ENCODE measurements at places on chromosomes 3 and 15. TPM values are rescaled to one million over a fixed set of nuclear protein-coding genes. Genes with fewer than 3 reads are reported as not detected.

GRCh38 chr3:145118303-145118702 is 1042.7 kb downstream of the PLOD2 start:
- DNase-seq = no peak

DNA sequence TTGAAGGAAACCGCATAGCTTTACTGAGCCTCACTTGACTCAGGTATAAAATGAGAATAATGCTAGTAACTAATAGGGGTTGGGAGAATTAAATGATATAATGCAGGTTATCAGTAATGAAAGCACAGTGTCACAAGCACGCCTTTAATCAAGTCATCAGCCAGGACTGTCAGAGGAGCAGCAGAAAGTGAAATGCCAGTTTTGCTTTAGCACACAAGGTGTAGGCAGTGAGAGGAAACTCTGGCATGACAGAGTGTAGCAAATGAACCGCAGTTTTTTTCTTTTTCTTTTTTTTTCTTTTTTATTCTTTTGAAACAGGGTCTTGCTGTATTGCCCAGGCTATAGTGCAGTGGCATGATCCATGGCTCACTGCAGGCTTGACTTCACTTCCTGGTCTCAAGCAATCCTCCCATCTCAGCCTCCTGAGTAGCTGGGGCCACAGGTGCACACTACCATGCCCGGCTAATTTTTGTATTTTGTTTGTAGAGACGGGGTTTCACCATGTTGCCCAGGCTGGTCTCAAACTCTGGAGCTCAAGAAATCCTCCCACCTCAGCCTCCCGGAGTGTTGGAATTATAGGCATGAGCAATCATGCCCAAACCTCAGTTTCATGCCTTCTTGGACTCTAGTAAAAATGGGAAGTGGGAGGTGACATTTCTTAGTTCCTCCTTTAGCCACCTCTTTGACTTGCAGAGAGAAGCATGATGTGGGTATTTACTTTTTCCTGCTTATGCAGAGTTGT is 9.7 kb upstream of the SCAANT1 start:
- no peak for DNase-seq

The TLR9 gene
- not detected for total RNA-seq

DNA sequence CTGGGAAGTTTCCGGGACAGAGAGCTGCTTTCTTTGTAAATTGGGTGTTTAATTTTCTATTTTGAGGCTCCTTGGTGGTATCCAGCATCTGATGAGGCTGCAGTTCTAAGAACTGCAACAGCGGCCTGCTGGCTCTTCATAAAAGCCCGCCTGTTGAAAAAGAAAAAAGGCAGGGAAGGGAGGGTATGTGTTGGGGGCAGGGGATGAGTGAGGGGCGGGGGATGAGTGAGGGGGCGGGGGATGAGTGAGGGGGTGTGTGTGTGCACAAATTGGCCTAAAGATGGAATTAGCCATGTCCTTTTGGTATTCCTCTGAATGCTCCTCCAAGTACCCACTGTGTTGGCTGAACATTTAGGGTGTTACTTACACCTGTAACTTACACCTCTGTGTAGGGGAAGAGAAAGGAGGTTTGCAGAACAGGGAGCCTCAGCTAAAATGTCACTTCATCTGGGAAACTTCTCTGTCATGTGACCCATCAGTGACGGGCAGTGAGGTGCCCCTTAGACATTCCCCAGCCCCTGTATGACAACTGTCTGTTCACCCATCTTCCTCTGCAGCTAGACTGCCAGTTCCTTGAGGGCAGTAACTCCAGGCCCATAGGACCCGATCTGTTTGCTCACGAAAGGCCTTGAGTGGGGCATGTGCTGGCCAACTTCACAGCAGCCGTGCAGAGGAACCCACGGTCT is 57.6 kb downstream of the LRIG1 start:
- DNase-seq = no peak

DNA sequence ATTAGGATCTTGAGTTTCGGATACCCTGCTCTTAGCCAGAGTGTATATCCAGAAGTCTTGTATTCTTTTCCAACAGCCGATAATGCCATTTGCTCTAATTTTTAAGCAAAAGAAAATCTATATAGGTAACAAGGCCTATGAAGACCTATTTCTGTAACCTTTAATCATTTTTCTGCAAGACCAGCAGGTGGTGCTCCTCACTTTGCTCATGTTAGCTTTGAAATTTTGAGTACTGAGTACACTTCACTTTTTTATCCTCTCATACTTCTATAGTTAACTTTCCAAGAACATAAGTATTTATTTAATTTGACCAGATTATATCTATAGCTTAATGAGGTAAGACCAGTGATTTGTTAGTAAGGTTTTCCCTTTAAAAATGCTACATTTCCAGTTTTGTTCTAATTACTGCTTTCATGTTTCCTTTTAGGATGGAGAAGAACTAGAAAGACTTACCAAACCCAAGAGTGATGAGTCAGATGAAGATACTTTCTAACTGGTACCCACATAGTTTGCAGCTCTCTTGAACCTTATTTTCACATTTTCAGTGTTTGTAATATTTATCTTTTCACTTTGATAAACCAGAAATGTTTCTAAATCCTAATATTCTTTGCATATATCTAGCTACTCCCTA is 20.5 kb downstream of the SLC35A5 start:
- DNase-seq = peak; percentile 65

GRCh38 chr3:130256821-130257340 is 88.6 kb upstream of the COL6A5 start:
- DNase-seq = no peak

DNA sequence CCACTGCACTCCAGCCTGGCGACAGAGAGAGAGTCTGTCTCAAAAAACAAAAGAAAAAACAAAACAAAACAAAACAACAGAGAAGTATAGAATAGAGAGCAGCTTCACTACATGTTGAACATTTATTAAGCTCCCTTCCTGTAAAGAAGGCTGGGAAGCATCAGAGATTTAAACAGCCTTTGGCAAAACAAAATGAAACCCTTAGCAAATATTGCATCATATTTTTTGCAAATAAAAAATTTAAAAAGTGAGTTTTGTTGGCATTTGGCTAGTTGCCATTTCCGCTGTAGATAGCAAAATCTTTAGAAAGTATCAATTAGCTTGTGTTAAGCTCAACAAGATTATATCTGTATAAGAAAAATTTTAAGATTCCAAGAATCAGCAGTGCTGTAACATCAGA is 151.2 kb downstream of the SERPINI1 start:
- no peak for DNase-seq

All from myocyte (in vitro differentiated cells).